Prostate gland (tissue), 2 donors: ENCODE measurements at places on chromosomes 6 and 20. TPM values are rescaled to one million over a fixed set of nuclear protein-coding genes. Genes with fewer than 3 reads are reported as not detected.

DNA sequence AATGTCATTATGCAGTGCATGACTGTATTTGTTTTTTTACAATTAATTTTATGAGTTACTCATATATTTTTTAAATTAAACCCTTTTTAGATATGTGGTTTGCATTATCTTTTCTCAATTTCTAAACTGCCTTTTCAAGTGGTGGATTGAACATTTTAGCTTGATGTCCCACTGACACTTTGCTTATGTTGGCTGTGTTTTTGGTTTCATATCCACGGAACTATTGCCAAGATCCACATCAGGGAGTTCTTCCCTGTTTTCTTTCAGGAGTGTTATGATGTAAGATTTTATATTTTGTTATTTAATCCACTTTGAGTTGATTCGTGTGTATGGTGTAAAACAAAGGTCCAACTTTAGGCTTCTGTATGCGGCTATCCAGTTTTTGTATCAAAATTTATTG, 1144.9 kb upstream of the EYS start:
- DNase-seq, result no peak

DNA sequence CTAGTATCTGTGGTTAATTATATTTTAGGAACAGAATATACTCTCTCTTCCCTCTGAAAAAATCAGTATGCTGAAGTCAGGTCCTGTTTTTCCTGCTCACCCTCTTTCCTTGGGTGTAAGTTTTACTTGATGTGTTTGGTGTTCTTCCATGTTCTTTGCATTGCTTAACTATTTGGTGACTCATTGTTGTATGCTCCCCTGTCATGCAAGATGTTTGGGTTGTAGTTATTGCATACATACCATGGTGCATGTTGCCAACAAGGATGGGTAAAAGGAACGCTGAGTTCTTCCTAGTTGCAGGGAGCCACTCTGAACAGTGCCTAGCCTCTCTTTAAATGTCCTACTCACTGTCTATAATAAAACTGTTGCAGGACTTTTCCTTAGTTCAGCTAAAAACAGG, 207.9 kb upstream of the LAMP5 start:
- peak; percentile 64 for DNase-seq

GRCh38 chr6:41732149-41732548, 3.3 kb downstream of the TFEB start:
- DNase-seq, result no peak

RSPH4A gene
- total RNA-seq, result 0.23 TPM

DNA sequence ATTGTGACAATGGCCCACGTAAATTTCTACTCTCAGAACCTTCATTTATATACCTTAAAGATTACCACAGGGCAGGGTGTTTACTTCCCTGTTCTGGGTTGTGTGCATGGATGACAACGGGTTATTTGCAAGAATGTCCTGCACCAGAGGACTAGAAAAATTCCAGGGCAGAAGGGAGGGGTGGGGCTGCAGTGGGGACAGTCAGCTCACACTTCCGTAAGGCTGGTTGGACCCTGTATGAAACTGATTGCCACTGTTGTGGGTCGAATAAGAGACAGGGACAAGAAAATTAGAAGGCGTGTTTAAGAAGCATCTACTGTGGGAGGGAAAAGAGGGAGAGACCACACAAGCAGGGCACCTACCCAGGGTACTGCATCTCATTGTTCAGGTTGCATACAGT, 96.5 kb downstream of the SNAP25 start:
- no peak for DNase-seq

TBP gene
- 19.6 TPM for total RNA-seq

- DNase-seq, result no peak
These were observed 47.9 kb upstream of the ARID1B start for GRCh38 chr6:156729248-156729647.

BMP6 gene
- total RNA-seq, result 0.36 TPM

DNA sequence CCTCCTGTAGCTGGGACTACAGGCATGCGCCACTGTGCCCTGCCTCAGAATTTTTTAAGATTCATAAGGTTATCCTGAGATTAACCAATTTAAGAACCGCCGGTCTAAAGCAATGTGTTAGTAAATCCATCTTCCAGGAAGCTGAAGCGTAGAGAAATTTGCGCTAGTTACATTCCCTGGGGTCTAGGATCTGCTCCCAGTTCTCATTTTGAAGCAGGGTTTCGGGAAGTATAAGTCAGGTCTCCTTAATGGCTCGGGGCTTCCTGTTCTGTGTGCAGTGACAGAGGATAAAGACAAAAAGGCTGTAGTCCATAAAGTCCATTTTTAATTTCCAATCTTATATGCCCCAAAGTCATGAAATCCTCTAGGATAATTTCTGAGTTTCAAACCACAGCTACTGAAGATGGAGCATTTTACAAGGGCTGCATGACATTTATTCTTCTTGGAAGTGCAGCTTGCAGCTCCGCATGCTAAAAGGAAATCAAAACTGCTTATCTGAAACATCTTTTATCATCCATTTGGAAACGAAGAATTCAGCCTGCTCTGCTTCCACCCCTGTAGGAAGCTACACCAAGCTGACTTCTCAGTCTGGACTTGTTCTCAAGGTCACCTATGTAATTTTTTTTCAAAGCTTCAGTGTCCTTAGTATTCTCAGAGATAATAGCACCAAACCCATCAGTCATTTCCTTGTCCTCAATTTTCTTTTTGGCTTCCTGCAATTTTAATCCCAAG, 326.1 kb downstream of the PRL start:
- no peak for DNase-seq
